IPS DF 6.9 (cell line): ENCODE measurements at places on chromosomes 2 and 18.

GRCh38 chr2:170503563-170503962, 211.6 kb upstream of the SP5 start:
- no peak for DNase-seq

- no peak for DNase-seq
Measured at GRCh38 chr2:28606986-28607441, 111.2 kb downstream of the PLB1 start.

- no peak for DNase-seq
Measured at GRCh38 chr2:207091176-207091575, 74.6 kb downstream of the KLF7 start.

- DNase-seq, result no peak
Measured at GRCh38 chr2:100302585-100302892, 19.8 kb downstream of the LONRF2 start.

- no peak for DNase-seq
Measured at GRCh38 chr18:43013486-43013885, 102.0 kb downstream of the RIT2 start.

DNA sequence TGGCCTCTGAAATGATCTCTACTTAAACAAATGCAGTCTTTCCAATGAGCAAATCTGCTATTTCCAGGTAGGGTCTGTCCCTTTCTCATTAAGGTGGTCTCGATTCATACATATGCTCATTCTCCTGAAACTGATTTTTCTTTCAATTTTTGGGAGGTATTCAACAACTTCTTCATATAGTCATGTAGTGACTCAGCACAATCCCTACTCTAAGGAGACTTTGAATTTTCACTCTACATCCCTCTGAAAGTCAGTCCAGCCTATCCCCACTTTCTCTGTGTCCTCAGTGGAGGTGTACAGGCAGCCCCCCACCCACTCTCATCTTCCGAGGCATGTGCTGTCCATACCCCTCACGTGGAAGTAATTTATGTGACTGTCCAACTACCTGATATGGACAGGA, 99.9 kb upstream of the ACAA2 start:
- no peak for DNase-seq

- DNase-seq, result no peak
Measured at GRCh38 chr2:140353541-140353940, 1573.4 kb upstream of the NXPH2 start.

- peak; percentile 98 for DNase-seq
Measured at GRCh38 chr2:110688594-110689091, 10.8 kb upstream of the BUB1 start.

DNA sequence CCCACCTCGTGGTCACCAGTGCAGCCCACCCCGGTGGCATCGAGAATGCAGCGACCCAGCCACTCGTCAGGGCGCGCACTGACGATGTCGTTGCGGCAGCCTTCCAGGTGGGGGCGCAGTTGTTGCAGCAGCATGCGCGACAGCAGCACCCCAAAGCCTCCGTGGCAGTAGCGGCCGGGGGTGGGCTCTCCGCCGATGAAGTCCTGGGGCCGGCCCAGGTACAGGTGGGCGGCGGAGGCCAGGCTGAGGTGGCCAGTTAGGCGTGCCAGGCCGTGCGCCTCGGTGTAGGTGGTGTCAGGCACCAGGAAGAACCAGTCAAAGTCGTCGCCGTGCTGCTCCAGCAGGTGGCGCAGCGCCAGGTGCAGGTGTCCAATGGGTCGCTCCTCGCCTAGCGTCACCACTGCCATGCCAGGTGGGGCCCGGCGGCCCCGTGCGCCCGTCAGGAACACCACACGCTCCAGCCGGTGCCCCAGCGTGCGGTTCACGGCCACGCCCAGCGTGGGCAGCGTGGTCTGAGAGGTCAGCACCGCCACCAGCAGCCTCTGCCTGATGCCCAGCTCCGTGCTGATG, 1.9 kb downstream of the CHPF start:
- no peak for DNase-seq
